H1 (cell line): ENCODE measurements at places on chromosomes 3 and 15. TPM values are rescaled to one million over a fixed set of nuclear protein-coding genes. Genes with fewer than 3 reads are reported as not detected.

DNA sequence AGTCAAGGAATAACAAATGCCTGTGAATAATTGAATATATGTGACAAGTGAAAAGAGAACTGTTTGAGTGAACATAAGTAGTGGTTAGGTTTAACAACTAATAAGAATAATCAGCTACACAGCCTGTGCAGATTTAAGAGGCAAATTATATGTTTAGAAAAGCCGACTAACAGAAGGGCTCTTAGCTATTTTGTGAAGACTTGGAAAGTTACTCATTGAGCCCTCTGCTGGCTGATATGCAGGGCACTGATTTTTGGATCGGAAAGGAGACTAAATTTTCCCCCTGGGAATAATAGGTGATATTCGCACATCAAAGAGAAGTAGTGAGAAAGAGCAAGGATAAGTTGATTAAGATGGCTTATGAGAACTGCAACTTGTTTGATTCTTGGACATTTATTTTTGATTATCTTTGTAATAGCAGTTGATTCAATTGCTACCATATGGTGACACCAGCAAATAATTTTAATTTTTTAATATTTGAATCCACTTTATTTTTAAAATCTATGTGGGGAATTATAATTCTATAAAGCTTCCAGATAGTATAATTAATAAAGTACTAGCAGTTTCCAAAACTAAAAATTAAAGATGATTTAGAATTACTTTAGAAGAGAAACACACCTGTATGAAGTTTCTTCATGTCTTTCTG is 156.2 kb downstream of the NLGN1 start:
- no peak for DNase-seq

- DNase-seq, result no peak
Observed at GRCh38 chr15:64751464-64751863, 23.9 kb downstream of the RBPMS2 start.

CCDC33 gene
- 2.7 and 3.3 TPM in 2 replicates for polyA plus RNA-seq

SEMA6D gene
- polyA plus RNA-seq, result 2.5 and 3.8 TPM in 2 replicates

DNA sequence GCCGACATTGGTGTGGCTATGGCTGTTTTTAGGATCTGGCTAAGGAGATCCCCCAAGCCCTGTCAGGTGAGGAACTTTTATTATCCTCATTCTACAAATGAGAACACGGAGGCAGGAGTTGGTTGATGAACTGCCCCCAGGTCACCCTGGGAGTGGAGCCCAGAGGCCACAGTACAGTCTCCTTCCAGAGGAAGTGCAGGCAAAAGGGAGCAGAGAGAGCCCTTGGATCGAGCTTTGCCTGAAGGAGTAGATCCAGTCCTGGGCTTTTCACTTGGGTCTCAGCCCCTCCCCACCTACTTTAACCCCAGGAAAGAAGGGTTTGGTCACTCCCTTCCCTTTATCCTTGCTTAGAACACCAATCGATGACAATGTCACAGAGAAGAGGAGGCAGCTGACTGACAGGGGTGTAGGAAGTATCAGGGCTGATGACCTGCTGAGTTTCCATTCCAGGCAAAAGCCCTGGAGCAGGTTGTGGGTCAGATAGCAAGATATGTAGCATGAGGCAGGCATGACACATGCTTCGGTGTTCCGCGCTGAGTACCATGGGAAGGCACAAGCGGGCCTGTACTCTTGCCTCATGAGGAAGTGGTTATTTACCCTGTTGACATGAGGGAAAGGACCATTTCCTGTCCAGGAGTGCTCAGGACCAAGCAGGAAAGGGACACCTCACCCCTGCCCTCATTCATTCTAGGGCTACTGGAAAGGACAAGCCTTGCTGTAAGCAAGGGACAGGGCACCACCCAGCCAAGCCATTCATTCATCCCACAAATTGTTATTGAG is 5.8 kb upstream of the PLA2G4D start:
- no peak for DNase-seq

GOLGA6L2 gene
- not detected in 2 replicates for polyA plus RNA-seq

SMCO1 gene
- polyA plus RNA-seq, result 0.03 TPM in 1 of 2 replicates, not detected in the other

SLC24A5 gene
- not detected in 2 replicates for polyA plus RNA-seq

CCDC80 gene
- 0.89 and 1.1 TPM in 2 replicates for polyA plus RNA-seq

- DNase-seq, result no peak
Observed at GRCh38 chr3:52681596-52681995, 4.1 kb downstream of the PBRM1 start.

GP5 gene
- 0.05 and 0.14 TPM in 2 replicates for polyA plus RNA-seq

DNA sequence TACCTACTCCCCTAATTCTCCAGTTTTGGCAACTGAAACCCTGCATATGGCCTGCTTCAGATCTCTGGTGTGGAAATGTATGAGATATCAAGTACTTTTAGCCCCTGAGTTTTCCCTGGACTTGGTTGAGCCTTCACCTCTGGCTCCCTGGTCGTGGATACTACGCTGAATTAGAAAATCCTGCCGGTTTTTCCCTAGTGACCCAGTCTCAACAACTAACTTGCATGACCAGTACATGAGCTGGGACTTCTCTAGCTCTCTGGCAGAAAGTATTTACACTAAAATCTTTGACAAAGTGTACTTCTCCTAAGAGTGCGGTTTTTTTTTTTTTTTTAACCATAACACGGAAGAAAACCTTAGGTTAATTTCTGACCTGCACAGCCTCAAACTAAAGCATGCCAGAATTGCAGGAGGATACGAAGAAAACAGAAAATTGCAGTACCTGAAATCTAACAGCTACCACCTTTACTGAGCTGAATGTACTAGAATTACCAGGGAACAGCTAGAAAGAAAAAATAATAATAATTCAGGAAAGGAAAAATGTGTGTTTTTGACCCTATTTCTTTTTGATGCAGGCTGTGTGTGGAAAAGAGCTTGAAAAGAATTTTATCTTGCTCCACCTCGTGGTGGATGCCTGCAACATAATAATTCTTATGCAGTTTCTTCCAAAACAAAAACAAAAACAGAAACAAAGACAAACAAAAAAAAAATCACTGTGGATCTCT is 165.6 kb downstream of the GMNC start:
- no peak for DNase-seq

DNA sequence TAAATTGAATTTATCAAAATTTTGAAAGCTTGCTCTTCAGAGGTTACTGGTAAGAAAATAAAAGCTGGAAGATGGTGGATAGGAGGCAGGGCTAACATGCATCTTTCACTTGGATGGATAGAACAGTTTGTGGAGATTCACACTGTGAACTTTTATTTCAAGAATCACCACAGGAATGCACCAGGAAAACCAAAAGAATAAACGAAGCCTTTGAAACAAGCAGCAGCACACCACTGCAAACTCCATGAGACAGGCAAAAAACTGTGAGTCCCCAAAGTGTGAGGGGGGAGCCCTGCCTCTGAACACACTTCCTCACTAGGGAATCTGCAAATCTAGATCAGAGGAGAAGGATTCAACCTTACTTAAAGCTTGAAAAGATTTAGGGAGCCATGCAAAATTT is 122.2 kb downstream of the RTP4 start:
- DNase-seq, result no peak

CLK3 gene
- 67.3 and 75.6 TPM in 2 replicates for polyA plus RNA-seq

AKAP13 gene
- 14.0 and 19.2 TPM in 2 replicates for polyA plus RNA-seq

DNA sequence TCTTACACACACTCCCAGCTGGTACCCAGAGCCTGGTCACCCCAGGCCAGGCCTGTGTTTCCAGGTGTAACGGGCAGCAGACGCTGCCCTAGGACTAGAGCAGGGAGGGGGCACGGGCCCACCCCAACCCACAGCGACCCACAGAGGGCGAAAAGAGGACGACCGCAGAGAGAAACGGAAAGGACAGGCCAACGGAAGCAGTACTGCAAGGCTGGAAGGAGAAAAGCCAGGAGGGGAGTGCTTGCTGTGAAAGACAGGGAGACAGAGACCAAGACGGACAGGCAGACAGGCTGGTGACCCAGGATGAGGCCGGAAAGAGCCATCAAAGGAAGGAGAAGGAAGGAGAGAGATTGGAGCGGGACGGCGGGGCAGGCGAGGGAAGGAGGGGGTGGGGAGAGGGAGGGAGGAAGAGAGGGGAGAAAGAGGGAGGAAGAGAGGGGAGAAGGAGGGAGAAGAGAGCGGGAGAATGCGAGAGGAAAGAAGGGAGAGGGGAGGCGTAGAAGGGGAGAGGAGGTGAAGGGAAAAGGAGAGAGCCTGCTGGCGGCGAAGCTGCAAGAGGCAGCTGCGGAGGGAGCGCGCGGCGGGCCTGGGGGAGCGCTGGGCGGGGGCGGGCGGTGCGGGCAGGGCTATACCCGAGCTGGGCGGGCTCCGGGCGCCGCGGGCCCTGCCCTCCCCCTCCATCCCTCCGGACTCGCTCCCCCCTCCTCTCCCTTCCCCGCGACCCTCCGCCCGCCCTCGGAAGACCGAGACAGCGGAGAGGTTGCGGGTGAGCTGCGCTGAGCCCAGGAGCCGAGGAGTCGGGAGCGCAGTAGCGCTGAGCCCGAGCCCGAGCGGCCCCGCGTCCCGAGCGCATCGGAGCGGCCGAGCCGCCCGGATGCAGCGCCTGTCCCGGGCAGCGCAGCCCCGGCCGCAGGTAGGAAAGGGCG is at the start of gene SLC6A1:
SLC6A1 (plus strand) TSS at position 732 of the 926 bp plus-strand sequence. CDS start 24,464 bp downstream, outside the sequence.
- no peak for DNase-seq
